ENCODE measurements at places on chromosomes 2 and 18.

- no peak for DNase-seq
Observed at GRCh38 chr2:230908595-230909191, 16.3 kb downstream of the GPR55 start.

DNA sequence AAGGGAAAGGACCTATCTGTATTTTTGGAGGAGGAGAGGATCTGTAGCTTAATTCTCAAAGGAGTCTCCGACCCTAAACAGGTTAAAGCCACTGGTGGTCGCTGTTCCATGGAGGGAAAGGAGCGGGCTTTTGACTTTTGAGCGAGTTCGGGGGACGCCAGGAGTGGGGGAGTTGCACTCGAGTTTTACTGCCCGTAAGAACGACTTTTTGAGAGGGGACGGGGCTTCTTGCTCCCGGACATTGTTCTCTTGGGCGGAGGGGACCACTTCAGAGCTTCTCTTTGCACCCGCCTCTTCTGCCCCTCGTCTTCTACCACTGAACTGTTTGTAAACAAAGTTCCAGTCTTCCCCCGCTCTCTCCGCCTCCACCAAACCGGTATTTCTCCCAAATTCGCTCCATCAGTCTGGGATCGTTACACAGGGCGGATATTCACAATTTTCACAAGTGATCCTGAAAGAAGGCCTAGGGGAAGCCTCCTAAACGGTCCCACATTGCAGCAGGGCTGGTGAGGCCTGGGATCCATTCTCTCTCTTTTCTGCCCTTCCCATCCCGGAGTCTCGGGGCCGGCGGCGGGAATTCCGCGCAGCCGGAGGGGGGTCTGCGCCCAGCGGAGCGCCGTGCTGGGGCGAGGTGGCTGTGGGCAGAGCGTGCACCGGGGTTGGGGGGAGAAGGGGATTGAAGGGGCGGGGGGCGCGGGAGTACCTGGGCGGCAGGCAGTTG, 6.6 kb downstream of the DLX2 start:
- no peak for DNase-seq

DNA sequence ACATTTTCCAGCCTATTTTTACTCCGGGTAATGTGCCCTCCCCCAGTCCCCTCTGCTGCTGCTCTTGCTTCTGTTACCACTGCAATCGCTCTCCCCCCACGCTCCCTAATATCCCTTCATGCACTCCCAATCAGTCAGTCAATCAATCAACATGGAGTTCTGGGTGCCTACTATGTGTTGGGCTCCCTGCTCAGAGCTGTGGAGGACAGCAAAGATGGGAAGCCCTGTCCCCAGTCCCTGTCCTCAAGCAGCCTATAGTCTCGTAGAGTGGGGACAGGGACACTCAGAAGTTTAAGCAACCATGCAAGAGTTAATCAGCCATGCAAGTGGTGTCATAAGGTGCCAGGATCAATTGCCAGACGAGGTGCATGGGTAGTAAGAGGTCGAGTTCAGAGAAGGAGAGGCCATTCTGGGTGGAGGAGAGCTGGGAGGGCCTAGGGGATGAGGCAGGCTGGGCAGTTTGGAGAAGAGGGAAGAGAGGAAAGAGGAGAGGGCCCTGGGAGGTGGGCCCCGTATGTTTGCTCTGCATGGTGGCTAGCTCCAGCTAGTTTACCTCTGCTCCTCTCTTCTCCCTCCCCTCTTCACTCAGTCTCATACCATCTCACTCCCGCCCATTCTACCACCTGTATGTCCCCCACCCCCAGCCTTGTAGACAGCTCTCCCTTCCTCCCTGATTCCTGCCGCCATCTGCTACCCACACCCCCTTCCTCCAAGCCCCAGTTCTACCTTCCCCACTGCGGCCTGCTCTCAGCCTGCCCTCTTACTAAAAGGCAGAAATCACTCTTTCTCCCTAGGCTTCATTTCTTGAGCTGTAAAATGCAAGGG, 3.9 kb downstream of the ASIC4 start:
- DNase-seq, result no peak

- no peak for DNase-seq
Observed at GRCh38 chr2:144703852-144704708, 184.2 kb upstream of the ZEB2 start.
